ENCODE measurements at places on chromosomes 3 and 15.

GRCh38 chr3:128078322-128078721 lies 26.1 kb downstream of the SEC61A1 start:
- H3K4me3 ChIP-seq, result no peak overlapping the region
- H3K36me3 ChIP-seq, result peaks cover 19% of the 10 kb centered on the region
- H3K27me3 ChIP-seq, result no peaks in the 10 kb centered on the region
- no peak for DNase-seq
- no peaks in the 10 kb centered on the region for H3K4me1 ChIP-seq

DNA sequence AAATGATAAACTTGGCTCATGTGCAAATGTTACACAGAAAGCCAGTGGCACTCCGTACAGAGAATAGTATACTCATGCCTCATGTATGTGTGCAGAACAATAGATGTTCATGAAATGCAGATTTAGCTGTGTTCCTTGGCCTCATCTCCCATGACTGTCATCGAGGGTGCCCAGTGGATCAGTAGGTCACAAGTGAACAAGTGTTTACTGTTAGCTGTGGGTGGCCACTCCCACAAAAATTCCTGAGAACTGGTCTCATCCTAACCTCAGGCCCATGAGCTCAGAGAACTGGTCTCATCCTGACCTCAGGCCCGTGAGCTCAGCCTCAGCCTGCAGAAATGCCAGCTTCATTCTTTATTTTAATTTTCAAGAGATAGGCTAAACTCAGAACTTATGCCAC lies 124.1 kb downstream of the GADL1 start:
- peaks cover 6% of the 10 kb centered on the region for H3K4me1 ChIP-seq
- no peak overlapping the region for H3K27ac ChIP-seq
- H3K4me3 ChIP-seq, result no peak overlapping the region
- H3K27me3 ChIP-seq, result no peaks in the 10 kb centered on the region
- peak; percentile 67 for DNase-seq

DNA sequence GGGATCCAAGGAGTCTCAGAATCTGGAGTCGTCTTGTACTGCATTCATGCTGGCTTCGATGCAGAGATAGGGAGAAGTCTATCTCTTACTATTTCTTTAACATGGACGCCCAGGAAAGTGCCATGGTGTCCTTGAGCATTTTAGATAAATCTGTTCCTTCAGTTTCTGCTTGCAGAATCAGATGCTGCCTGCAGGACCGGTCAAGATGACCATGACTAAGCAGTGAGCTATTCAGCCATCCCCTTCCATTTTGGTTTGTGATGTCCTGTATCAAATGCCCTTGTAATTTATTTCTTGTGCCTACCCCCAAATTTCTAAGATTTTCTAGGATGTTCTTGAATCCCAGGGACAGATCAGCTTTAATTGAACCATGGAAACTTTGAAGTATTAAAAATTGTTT lies 139.4 kb upstream of the TP63 start:
- no peak overlapping the region for H3K4me3 ChIP-seq
- H3K4me1 ChIP-seq, result peaks cover 12% of the 10 kb centered on the region
- no peaks in the 10 kb centered on the region for H3K36me3 ChIP-seq
- no peaks in the 10 kb centered on the region for H3K27me3 ChIP-seq

- H3K4me1 ChIP-seq, result no peaks in the 10 kb centered on the region
- H3K36me3 ChIP-seq, result no peaks in the 10 kb centered on the region
- peaks cover 18% of the 10 kb centered on the region for H3K27me3 ChIP-seq
- H3K4me3 ChIP-seq, result no peak overlapping the region
- no peak for DNase-seq
- no peak overlapping the region for H3K27ac ChIP-seq
Measured at GRCh38 chr15:28459279-28459678, 73.5 kb downstream of the GOLGA8G start.

DNA sequence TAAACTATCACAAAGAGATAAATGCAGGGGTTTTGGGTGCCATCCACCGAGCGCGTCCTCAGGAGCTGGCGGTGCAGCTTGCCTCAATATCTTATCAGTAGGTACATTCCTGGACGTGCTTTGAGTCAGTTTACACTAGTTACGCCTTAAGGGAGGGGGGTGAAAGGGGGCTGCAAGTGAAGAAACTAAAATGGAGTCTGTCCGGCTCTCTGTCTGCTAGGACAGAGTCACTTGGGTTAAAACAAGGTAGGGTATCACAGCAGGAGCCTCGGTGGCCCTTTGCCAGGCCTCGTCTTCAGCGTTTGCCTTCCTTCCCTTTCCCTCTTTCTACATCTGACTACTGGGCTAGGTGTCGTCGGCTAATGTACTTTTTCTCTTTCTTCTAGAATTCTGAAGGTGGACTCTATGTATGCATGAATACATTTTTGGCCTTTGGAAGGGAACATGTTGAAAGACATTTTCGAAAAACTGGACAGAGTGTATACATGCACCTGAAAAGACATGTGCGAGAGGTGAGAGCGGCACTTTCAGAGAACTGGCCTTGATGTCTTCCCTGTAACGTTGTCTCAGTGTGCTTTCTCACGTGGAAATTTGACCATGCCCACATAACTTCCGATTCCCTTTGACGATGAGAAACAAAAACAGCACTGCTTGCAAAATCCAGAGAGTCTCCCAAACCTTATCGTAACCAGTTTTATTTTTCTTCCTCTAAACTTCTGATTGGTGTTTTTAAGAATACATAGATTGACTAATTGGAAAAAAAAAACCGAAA lies 28.8 kb downstream of the USP13 start:
- no peak overlapping the region for H3K27ac ChIP-seq
- H3K4me1 ChIP-seq, result no peaks in the 10 kb centered on the region
- H3K36me3 ChIP-seq, result no peaks in the 10 kb centered on the region
- H3K4me3 ChIP-seq, result no peak overlapping the region
- no peaks in the 10 kb centered on the region for H3K27me3 ChIP-seq
- DNase-seq, result no peak

DNA sequence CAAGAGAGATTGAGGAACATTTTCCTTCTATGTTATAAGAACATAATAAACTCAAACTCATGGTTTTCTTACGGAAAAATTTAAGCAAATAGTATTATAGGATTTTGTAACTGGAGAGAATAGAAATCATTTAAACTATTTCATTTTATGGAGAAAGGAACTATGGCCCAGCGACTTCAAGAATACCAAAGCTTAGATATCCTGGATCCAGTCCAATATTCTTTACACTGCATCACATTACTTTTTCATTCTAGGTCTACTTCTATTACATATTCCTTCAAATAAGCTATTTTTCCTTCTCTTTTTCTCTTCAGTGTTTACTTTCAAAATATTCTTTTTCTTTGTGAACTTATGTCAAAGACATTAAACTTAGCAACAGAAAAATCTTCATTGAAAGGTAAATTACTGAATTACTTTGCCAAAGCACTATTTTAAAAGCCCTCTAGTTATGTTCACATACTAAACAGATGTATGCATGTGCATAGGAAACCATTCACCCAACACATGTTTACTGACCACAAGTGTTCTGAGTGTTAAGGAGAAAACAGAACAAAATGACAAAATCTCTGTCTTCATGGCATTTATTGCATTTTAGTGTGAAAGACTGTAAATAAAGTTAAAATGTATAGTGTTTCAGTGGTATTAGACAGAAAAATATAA lies 20.4 kb downstream of the KPNA4 start:
- no peaks in the 10 kb centered on the region for H3K4me1 ChIP-seq
- no peaks in the 10 kb centered on the region for H3K27me3 ChIP-seq
- peaks cover 8% of the 10 kb centered on the region for H3K36me3 ChIP-seq

DNA sequence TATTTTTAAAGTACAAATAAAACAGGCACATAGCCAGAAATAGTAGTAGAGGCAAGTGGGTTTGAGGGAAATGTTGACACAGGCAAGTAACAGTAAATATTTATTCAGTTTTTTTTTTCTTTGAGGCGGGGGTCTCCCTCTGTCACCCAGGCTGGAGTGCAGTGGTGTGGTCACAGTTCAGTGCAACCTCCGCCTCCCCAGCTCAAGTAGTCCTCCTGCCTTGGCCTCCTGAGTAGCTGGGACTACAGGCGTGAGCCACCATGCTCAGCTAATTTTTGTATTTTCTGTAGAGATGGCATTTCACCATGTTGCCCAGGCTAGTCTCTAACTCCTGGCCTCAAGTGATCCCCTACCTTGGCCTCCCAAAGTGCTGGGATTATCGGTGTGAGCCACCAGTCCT lies 43.5 kb downstream of the PHLDB2 start:
- H3K4me1 ChIP-seq, result peaks cover 55% of the 10 kb centered on the region
- DNase-seq, result no peak
- no peak overlapping the region for H3K4me3 ChIP-seq
- H3K27me3 ChIP-seq, result no peaks in the 10 kb centered on the region

- no peaks in the 10 kb centered on the region for H3K4me1 ChIP-seq
- no peaks in the 10 kb centered on the region for H3K27me3 ChIP-seq
- H3K36me3 ChIP-seq, result peaks cover 5% of the 10 kb centered on the region
- no peak overlapping the region for H3K4me3 ChIP-seq
- no peak overlapping the region for H3K27ac ChIP-seq
Measured at GRCh38 chr3:152314677-152315353, 46.1 kb downstream of the MBNL1 start.
